ENCODE measurements at places on chromosomes 2 and 18.
A peak's percentile ranks its signal among the peaks of the same experiment; 100 is the strongest.

DNA sequence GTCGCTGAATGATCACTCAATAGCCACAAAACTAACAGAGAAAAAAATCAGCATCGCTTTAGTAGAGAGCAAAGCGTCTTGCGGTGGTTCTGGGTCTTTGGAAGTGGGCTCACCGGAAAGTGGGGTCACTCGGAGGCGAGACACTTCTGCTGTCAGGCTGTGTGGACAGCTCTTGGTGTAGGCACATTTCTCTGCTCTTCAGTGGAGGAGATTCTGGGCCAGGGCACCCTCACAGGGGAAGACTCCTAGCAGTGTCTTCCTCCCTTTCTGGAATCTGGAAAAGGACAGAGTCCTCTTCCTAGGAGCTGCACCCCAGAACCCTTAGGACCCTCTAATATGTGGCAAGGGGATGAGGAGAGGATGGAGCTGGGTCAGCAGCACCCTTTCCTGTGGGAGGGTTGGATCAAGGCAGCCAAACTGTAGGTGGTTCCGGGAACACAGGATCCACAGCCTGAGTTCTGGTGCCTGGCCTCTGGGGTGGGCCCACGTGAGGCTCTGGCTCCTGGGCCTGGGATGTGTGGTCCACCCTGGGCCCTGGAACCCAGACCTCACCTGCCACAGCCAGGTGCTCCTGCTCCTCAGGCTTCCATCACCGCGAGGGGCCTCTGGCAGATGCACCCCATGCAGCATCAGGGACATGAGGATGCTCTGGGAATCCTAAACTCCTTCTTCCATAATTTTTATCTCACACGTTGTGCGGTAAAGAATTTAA lies 25.1 kb downstream of the GPR35 start:
- no peak for DNase-seq

- DNase-seq: no peak
Observed at GRCh38 chr18:50716902-50717301, 102.9 kb downstream of the MRO start.

DNA sequence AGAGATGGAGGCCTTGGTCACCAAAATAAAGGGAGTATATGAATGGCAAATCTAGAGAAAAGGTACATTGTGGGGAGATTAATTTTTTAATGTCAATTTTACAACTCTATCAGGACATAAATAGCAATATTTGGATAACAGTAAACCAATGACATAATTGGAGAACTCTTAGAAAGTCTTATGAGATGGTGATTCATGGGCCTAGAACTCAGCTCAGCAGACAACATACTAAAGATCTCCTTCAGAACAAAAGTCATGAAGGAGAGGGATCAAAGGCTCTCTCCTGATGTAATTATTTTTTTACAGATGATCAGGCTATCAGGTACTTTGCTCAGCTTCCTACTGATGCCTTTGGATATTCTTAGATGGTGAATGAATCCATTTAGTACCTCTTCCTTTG lies 90.0 kb downstream of the CRACDL start:
- no peak for DNase-seq

GRCh38 chr2:24307961-24308360 lies 52.4 kb downstream of the ITSN2 start:
- no peak for DNase-seq

- DNase-seq: peak; percentile 49
Observed at GRCh38 chr2:127641846-127642507, 4.0 kb upstream of the GPR17 start.

GRCh38 chr2:170113168-170113894 lies 64.6 kb upstream of the MYO3B start:
- no peak for DNase-seq

DNA sequence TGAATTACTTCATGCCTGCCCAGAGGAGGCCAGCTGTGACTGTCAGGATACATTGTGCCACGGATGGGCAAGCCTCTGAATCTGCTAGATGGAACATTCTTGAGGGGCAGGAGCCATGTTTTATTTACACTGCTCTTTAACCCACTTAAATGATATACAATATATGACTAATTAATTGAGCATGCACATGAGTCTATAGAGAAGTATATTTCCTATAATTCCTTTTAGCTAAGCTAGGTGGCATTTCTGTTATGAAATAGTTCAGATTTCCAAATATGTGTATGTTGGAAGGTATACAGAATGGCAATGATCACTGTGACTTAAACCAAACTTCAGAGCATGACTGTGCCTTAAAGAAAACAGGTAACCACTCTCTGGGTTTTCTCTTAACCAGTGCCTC lies 131.7 kb downstream of the RAB3GAP1 start:
- no peak for DNase-seq

DNA sequence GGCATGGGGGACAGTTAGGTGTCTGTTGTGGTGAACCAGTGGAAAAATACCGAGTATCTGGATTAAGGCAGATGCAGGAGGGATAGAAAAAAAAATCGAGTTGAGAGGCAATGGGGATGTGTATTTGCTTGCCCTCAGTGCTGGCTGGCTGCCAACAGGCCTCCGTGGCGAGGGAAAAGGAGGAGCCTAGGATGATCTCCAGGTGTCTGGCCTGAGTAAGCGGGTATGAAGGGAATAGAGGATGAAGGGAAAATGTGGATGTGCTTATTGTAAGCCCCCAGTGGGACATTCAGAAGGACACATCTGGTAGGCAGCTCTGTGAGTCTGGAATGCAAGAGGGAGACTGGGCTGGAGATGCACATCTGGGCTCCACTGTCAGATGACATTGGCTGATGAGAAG lies 22.8 kb downstream of the KCNS3 start:
- no peak for DNase-seq

DNA sequence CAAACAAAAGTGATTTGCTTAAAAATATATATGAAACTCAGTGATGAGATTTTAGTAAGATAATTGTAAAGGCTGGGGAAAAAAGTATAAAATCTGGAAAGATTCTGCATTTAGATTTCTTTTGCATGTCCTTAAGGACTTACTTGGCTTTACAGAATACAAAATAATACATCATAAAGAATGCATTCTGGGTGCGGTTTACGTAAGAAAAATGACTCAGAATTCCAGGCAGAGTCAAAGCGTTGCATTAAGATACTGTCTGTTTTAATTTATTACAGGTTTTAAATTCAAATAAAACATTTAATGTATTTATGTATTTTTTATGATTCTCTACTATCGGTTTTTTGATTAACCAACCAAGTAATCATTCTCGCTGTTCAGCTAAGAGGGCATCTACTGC lies 178.0 kb downstream of the SH3BP4 start:
- no peak for DNase-seq

- DNase-seq: no peak
Observed at GRCh38 chr2:224563537-224563936, 21.6 kb downstream of the CUL3 start.

GRCh38 chr2:208373460-208374089 lies 33.0 kb upstream of the PTH2R start:
- DNase-seq: no peak

GRCh38 chr2:11263177-11263576 lies 81.3 kb downstream of the ROCK2 start:
- no peak for DNase-seq

GRCh38 chr2:175516555-175516954 lies 335.0 kb upstream of the ATP5MC3 start:
- no peak for DNase-seq

DNA sequence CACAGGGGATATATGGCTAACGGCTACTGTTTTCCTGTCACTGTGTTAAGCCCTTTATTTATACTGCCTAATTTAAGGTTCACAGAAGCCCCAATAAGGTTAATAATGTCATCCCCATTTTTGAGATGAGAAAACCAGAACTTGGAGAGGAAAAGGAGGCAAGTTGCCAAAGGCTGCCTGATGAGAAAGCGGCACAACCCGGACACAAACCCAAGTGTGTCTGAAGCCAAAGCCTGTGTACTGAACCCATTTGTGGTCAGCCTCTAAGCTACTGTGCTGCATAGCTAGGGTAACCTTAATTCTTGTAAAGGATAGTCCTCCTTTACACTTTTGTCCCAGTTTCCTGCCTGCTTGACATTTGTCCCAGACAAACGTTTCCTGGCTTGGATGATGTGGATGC lies 954.7 kb upstream of the FANCL start:
- DNase-seq: no peak

DNA sequence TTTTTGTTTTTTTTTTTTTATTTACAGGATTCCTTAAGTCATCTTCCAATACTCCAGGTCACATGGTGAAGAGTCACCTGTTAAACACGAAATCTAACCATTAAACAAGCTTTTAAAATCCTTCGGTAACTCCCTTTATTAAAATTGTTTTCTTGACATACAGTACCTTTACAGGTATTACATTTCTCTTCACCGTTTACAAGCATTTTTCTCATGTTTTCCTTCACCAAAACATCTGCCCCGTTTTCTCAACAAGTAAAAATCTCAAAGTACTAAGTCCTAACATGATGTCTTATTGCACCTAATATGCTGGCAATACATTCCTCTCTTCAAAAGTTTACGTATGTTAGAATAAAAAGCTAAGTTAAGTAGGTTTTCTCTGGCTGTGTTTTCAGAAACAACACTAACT lies 1.1 kb downstream of the PUM2 start:
- no peak for DNase-seq

GRCh38 chr2:44242904-44243303 lies 32.4 kb upstream of the SLC3A1 start:
- no peak for DNase-seq

GRCh38 chr2:71995067-71995665 lies 152.5 kb downstream of the CYP26B1 start:
- no peak for DNase-seq

DNA sequence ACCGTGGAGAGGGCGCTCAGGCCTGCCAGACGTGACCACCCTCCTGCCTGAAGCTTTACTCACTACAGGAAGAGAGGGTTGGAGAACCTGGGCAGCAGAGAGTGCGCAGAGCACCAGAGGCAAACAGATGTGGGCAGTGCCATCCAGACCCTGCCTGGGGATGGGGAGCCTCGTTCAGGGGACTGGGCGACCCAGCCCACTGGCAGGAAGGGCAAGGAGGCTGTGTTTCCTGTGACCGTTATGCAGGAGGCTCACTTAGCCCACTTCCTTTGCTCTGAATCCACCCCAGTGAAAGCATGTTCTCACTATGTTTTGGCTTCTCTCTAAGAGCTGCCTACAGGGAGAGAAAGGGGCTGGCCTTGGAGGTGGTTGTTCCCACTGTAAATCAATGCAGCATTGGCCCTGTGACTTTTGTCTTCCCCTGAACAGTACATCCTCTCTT lies 23.0 kb upstream of the ACKR3 start:
- peak; percentile 36 for DNase-seq

DNA sequence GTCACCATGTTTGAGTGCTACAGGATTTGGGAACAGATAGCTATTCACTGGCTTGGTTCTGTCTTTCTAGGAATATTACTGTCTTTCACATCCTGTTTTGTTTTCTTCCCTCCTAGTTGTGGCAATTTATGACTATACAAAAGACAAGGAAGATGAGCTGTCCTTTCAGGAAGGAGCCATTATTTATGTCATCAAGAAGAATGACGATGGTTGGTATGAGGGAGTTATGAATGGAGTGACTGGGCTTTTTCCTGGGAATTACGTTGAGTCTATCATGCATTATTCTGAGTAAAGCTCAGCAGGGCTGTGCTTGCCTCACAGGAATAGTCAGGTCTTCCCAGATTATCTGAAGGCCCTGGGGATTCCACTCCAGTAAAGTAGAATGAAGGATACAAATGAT lies 98.9 kb downstream of the ABI2 start:
- no peak for DNase-seq

DNA sequence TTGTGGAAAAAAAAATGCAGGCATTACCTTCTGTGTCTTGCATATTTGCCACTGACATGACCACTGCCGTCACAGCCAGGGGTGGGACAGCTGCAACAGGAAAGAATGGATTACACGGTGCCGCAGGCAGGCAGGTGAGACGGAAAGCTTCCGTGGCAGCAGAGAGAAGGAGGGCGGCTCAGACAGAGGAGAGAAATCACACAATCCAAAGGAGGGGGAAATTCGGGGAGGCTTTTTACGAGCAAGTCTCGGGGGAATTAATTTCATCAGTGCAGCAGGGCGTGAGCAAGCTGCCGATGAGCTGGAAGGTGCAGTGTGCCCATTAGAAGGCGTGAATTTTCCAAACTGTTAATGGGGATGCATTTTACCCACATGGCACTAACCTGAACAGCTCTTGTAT lies 234.8 kb upstream of the PXDN start:
- DNase-seq: no peak

GRCh38 chr2:129777762-129778583 lies 201.5 kb upstream of the RAB6C start:
- no peak for DNase-seq

- DNase-seq: no peak
Observed at GRCh38 chr2:172179045-172179701, 76.5 kb upstream of the DLX2 start.

- DNase-seq: no peak
Observed at GRCh38 chr2:206431439-206431838, 11.9 kb upstream of the ADAM23 start.

GRCh38 chr2:219252570-219252899 lies 508 bp upstream of the TUBA4B start:
- DNase-seq: no peak

- no peak for DNase-seq
Observed at GRCh38 chr2:230552181-230552580, 136.2 kb downstream of the SP100 start.

DNA sequence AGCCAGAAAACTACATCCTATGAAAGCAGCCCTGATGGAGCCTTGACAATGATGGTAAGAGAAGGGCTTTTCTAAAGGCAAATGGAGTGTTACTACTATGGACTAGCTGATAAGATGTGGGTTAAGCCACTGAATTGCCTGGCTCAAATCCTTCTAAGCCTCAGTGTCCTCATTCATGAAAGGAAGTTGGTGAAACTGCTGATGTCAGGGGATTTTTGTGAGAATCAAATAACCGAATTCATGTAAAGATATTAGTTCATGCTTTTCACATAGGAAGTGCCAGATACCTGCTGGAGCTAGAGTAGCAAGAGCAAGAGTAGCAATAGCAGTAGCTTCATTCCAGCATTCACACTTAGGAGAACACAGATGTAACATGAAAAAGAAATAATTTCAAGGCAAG lies 417.0 kb downstream of the METTL4 start:
- no peak for DNase-seq

DNA sequence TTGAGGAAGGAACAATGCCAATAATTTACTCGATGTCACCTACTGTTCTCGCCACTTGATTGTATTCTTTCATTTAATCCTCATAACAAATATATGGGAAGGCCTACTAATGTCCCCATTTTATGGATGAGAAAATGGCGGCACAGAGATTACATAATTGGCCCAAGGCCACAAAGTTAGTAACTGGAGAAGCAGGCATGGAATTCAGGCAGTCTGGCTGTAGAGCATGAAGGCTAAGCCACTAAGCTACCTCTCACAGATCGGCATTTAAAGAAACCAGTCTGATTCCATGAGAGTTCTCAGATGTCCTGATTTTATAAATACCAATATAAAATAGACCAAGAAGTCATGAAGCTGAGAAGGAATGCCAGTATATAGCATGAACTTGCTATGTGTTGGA lies 121.8 kb upstream of the EPAS1 start:
- DNase-seq: no peak

DNA sequence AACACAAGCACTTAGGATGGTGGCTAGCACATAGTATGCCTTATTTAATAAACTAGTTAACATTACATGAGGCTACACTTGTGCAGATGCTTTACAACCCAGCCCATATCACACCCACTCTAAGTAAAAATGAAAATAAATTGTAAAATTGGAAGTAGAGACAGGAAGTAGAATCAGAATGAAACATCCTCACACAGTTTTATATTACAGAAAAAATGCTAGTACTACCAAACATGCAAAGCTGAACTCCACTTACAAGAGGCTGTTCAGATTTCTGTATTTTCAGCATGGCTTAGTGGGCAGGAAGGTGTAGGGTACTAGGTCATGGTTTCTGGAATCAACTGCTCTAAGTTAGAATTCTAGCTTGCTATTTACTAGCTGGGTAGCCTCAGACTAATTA lies 18.2 kb upstream of the CRIM1 start:
- no peak for DNase-seq

GRCh38 chr2:120548627-120549608 lies 186.8 kb upstream of the GLI2 start:
- DNase-seq: no peak

Measured in activated effector memory CD4-positive, alpha-beta T cell treated with Interleukin-2 at 50 U/mL for 16 hours (primary cell).